CD4-positive, alpha-beta T cell treated with Interleukin-1 beta for 1 hour (primary cell): ENCODE measurements at places on chromosomes 1 and 21.

GRCh38 chr1:210978316-210978973 lies 155.5 kb downstream of the KCNH1 start:
- DNase-seq, result no peak

GRCh38 chr1:158037866-158038359 lies 44.5 kb downstream of the KIRREL1 start:
- no peak for DNase-seq

GRCh38 chr1:112646225-112646624 lies 26.6 kb downstream of the CAPZA1 start:
- no peak for DNase-seq

DNA sequence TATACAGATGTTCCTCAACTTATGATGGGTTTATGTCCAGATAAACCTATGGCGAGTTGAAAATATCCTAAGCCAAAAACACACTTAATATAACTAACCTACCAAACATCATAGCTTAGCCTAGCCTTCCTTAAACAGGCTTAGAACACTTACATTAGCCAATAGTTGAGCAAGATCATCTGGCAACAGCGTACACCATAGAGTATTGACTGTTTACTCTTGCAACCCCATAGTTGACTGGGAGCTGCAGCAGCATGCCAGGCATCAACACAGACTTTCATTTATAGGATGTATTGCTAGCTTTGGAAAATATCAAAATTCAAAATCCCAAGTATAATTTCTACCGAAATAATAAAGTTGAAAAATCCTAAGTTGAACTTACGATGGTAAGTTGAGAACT lies 5.5 kb upstream of the LCE2D start:
- no peak for DNase-seq

DNA sequence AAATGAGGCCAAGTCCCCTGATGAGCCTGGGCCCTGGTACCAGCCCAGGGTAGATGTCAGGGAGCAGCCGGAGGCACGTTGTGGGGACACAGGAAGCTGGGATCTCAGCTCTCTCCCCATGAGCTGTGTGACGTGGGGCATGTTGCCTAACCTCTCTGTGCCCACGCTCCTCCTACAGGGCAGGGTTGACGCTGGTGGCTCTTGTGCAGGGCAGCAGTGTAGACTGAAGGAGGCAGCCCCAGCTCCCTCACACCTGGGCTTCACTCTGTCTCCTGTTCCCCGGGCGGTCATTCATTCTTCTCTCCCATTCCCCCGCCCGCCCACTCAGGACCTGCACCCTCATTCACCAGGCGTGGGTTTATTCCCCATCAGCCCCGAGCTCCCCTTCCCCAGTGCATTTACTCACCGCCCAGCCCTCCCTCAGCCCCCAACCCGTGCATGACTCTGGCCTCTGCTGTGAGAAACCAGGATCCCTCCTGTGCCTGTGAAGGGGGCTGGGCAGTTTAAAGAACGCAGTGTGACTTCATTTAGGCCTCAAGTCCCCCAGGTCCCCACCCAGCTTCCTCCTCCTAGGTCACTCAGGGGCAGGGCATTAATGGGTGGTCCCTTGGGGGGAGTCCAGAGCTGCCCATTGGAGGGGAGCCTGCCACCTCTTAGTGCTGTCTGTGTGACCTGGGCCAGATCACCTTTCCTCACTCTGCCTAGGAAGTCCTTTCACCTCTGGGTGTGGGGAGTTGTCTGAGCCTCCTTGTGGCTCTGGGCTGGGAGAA lies 285.7 kb downstream of the PTPRU start:
- no peak for DNase-seq

DNA sequence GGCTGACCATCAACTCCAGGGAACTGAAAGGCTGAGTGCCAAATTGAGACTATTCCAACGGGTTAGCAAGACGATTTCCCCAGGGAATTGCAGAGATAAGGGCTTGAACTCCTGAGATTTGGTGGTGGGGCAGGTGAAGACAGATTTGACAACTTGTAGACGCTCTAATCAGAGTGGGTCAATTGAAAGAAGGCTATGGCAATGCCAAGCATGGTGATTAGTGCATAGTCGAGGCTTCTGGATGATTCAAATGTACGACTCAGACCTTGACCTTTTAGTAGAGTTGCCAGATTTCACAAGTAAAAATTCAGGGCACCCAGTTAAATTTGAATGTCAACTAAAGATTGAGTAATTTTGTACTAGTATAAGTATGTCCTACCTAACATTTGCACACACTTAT lies 302.1 kb upstream of the SPAG17 start:
- DNase-seq, result no peak

GRCh38 chr1:40711465-40712404 lies 20.2 kb downstream of the NFYC start:
- no peak for DNase-seq

DNA sequence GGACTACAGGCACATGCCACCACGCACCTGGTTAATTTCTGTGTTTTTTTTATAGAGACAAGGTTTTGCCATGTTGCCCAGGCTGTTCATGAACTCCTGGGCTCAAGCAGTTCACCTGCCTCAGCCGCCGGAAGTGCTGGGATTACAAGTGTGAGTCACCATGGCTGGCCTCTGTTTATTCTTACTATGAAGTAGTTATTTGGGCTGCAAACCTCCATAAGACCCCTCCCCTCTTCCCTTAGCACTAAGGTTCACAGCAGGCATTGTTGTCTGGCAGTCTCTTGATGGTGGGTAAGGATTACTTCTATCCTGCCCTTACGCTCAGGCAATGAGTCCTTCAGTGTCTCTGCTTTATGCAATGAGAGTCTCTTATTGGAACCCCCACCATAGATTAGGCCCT lies 51.8 kb downstream of the ANGPTL1 start:
- no peak for DNase-seq

- no peak for DNase-seq
These were observed 78.1 kb downstream of the PLPPR5 start for GRCh38 chr1:98926597-98926996.

GRCh38 chr1:162649583-162649982 lies 17.3 kb downstream of the DDR2 start:
- DNase-seq, result no peak

DNA sequence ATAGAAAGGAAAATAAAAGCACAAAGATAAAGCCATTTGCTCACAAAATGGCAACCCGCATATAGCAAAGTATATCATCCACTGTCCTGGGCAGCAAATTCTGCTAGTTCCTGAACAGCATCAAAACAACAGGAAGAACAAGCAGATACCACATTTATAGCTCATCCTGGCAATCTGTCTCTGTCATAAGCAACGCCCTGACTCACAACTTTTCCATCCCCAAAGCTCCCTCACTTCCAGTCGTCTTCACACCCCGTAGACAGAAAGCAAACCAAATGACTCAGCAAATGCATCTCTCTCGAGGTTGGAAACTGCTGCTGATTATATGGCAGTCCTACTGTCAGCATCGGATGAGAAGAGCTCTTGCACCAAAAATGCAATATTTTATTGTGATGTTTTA lies 65.8 kb downstream of the AK5 start:
- DNase-seq, result no peak

DNA sequence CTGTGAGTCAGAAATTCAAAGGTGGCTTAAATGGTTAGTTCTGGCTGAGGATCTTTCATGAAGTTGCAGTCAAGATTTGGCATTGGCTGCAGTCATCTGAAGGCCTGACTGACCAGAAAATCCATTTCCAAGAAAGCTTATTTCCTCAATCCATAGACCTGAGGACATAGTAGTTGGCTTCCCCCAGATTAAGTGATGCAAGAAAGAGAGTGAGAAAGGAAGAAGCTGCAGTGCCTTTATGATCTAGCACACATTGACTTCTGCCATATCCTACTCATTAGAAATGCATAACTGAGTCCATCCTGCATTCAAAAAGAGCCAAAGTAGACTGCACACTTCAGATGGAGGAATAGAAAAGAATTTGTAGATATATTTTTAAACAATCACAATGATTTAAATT lies 222.6 kb downstream of the COL24A1 start:
- DNase-seq, result no peak

GRCh38 chr1:205258261-205258691 lies 30.5 kb downstream of the TMCC2 start:
- DNase-seq, result no peak
